ENCODE measurements at places on chromosomes 5 and 9.

GRCh38 chr5:124952079-124952478, 205.6 kb upstream of the ZNF608 start:
- peak; percentile 41 for DNase-seq
- H3K27me3 ChIP-seq: no peaks in the 10 kb centered on the region
- H3K4me3 ChIP-seq: no peak overlapping the region

- no peak overlapping the region for H3K4me3 ChIP-seq
- H3K36me3 ChIP-seq: no peaks in the 10 kb centered on the region
- no peaks in the 10 kb centered on the region for H3K27me3 ChIP-seq
- DNase-seq: peak; percentile 27
- H3K27ac ChIP-seq: no peak overlapping the region
Measured at GRCh38 chr5:154972476-154973080, 31.7 kb downstream of the MRPL22 start.

- H3K36me3 ChIP-seq: peaks cover 2% of the 10 kb centered on the region
- H3K4me1 ChIP-seq: peaks cover 9% of the 10 kb centered on the region
- H3K4me3 ChIP-seq: no peak overlapping the region
- H3K27ac ChIP-seq: no peak overlapping the region
Measured at GRCh38 chr9:79615038-79615437, 43.3 kb downstream of the TLE4 start.

- H3K4me3 ChIP-seq: no peak overlapping the region
- H3K27me3 ChIP-seq: no peaks in the 10 kb centered on the region
- peaks cover 25% of the 10 kb centered on the region for H3K4me1 ChIP-seq
- H3K36me3 ChIP-seq: peaks cover 7% of the 10 kb centered on the region
- peak overlapping the region; percentile 22 for H3K27ac ChIP-seq
Measured at GRCh38 chr5:143314659-143315058, 88.8 kb downstream of the NR3C1 start.

DNA sequence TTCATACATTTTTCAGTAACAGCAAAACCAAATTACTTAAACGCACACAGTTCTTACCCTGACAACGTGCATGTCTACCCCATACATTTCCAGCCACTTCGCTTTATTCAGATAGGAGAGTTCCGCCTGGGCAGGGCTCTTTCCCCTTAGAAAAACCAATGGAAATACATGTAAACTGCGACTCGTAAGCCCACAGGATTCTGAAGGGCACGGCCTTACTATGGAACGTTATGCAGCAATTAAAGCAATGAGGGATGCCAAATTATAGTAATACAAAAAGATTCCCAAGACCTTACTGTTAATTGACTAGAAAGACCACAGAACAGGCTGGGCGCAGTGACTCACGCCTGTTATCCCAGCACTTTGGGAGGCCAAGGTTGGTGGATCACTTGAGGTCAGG, 64.5 kb downstream of the EPB41L4B start:
- H3K4me1 ChIP-seq: peaks cover 7% of the 10 kb centered on the region
- DNase-seq: peak; percentile 36
- no peaks in the 10 kb centered on the region for H3K27me3 ChIP-seq
- H3K36me3 ChIP-seq: no peaks in the 10 kb centered on the region

DNA sequence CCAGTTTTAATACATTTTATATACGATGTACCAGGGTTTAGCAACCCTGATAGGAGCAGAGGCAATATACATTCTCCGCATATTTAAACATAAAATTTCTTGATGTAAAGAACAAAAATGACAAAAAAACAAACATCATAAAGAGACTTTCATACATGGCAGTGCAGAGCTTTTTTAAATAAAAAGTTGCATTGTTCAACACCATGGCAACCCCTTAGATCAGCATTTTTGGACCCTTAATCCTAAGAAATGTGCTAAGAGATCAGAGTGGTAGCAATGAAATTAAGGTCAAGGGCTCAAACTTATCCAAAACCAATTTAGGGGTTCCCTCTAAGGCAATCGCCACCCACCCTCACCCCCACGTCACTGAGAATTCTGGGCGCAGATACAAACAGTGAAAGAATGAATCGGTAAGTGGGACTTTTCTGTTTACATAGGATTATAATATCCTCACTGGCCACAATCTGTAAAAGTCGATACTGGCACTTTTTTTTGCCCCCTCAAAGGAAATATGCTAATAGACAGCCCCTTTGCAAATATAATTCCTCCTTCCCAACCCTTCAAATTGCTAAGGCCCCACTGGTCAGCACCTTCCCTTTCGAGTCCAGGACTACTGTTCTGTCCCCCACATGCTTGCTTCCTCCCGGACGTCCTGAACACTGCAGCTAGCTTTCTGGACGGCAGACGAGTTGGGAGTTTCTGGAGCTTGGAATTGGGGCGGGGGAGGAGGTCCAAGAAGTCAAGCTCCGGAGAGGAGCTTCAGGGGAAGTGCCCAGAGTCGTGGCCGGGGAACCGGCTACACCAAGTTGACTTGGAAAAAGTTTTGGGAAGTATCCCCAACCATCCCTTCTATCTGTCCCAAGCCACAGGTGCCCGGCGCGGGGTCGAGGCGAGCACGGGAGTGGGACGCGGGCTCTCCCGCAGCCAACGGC, 2.2 kb downstream of the GAS1 start:
- peak overlapping the region; percentile 40 for H3K27ac ChIP-seq
- peak overlapping the region; percentile 75 for H3K4me3 ChIP-seq
- peaks cover 4% of the 10 kb centered on the region for H3K27me3 ChIP-seq
- H3K4me1 ChIP-seq: no peaks in the 10 kb centered on the region

DNA sequence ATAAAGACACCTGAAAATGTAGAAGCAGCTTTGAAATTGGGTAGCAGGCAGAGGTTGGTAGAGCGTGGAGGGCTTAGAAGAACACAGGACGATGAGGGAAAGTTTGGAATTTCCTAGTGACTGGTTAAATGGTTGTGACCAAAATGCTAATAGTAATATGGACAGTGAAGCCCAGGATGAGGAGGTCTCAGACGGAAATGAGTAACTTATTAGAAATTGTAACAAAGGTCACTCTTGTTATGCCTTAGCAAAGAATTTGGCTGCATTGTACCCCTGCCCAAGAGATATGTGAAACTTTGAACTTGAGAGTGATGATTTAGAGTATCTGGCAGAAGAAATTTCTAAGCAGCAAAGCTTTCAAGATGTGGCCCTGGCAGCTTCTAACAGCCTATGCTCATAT, 382.5 kb downstream of the KCNN2 start:
- no peaks in the 10 kb centered on the region for H3K4me1 ChIP-seq
- H3K36me3 ChIP-seq: no peaks in the 10 kb centered on the region
- no peak overlapping the region for H3K27ac ChIP-seq

DNA sequence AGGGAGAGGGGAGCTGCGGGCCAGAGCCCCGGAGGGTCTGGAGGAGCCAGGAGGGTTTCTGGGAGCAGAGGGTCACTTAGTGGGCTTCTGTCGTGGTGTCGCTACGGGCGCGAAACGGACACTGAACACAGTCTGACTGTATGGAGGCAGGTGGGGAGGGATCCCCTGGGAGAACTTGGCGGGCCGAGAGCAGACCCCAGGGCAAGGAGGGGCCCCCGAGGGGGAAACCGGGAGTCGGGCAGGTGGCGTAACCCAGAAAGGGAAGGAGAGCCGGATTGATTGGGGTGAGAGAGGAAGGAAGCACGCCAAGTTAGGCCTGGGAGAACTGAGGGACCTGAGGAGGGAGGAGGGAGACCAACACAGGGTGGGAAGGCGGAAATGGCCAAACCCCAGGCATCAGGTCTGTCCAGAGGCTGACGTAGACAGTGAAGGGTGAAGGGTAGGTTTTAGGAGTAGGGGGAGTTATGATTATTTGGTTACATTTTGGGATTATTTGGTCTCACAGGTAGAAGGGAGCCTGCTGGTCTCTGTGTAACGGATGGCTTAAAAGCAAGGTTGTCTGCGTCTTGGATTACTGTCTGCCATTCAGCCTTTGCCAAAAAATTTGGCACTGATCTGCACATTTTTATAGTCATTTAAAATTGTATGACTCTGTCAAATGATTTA, 3.3 kb upstream of the MSMP start:
- no peak for DNase-seq
- H3K27me3 ChIP-seq: peaks cover 2% of the 10 kb centered on the region
- peaks cover 7% of the 10 kb centered on the region for H3K4me1 ChIP-seq
- no peak overlapping the region for H3K27ac ChIP-seq
- peak overlapping the region; percentile 53 for H3K4me3 ChIP-seq

- H3K4me1 ChIP-seq: no peaks in the 10 kb centered on the region
- no peak overlapping the region for H3K4me3 ChIP-seq
Measured at GRCh38 chr9:113349066-113349444, 286 bp upstream of the BSPRY start.

GRCh38 chr5:172185096-172185461, 2.9 kb downstream of the STK10 start:
- H3K27me3 ChIP-seq: no peaks in the 10 kb centered on the region
- peaks cover 6% of the 10 kb centered on the region for H3K4me1 ChIP-seq

DNA sequence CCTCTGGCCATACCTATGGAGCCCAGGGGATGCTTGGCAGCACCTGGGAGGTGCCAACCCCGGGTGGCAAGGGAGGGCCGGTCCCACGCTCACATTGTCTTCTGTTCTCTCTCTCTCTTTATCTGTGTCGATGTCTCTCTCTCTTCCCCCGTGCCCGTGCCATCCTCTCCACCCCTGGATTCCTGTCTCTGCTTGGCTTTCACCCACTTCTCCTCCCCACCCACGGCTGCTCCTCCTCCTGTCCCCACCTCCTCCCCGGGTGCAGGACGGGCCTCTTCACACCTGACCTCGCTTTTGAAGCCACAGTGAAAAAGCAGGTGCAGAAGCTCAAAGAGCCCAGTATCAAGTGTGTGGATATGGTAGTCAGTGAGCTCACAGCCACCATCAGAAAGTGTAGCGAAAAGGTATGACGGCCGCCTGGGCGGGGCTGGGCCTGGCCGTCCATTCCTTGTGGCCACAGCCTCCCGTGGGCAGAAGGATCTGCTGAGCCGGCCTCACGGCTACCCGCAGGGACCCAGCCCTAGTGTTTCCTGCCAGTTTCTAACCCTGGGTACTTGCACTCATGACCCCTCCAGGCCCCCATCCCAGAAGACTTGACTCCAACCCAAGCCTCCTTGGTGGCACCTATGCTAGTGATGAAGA, 22.7 kb downstream of the DNM1 start:
- no peaks in the 10 kb centered on the region for H3K36me3 ChIP-seq
- no peak for DNase-seq
- H3K4me3 ChIP-seq: no peak overlapping the region

GRCh38 chr5:92092239-92092638, 709.1 kb upstream of the ARRDC3 start:
- no peaks in the 10 kb centered on the region for H3K4me1 ChIP-seq
- no peak overlapping the region for H3K4me3 ChIP-seq
- H3K36me3 ChIP-seq: no peaks in the 10 kb centered on the region
- no peaks in the 10 kb centered on the region for H3K27me3 ChIP-seq
- no peak overlapping the region for H3K27ac ChIP-seq

GRCh38 chr5:100889165-100889743, 13.8 kb downstream of the ST8SIA4 start:
- no peaks in the 10 kb centered on the region for H3K4me1 ChIP-seq
- H3K4me3 ChIP-seq: peak overlapping the region; percentile 52
- H3K27ac ChIP-seq: no peak overlapping the region
- DNase-seq: no peak

- no peaks in the 10 kb centered on the region for H3K36me3 ChIP-seq
- DNase-seq: no peak
- H3K27me3 ChIP-seq: no peaks in the 10 kb centered on the region
- no peak overlapping the region for H3K27ac ChIP-seq
- H3K4me1 ChIP-seq: no peaks in the 10 kb centered on the region
Measured at GRCh38 chr5:160293901-160294561, 18.3 kb downstream of the CCNJL start.

GRCh38 chr5:1926071-1926440, 43.3 kb upstream of the IRX4 start:
- no peak for DNase-seq
- peaks cover 4% of the 10 kb centered on the region for H3K27me3 ChIP-seq
- H3K36me3 ChIP-seq: no peaks in the 10 kb centered on the region
- H3K4me1 ChIP-seq: no peaks in the 10 kb centered on the region
- no peak overlapping the region for H3K4me3 ChIP-seq
- H3K27ac ChIP-seq: no peak overlapping the region

- no peaks in the 10 kb centered on the region for H3K27me3 ChIP-seq
- no peaks in the 10 kb centered on the region for H3K36me3 ChIP-seq
- H3K4me3 ChIP-seq: no peak overlapping the region
- no peaks in the 10 kb centered on the region for H3K4me1 ChIP-seq
- no peak overlapping the region for H3K27ac ChIP-seq
Measured at GRCh38 chr5:33415811-33416354, 24.9 kb upstream of the TARS1 start.

DNA sequence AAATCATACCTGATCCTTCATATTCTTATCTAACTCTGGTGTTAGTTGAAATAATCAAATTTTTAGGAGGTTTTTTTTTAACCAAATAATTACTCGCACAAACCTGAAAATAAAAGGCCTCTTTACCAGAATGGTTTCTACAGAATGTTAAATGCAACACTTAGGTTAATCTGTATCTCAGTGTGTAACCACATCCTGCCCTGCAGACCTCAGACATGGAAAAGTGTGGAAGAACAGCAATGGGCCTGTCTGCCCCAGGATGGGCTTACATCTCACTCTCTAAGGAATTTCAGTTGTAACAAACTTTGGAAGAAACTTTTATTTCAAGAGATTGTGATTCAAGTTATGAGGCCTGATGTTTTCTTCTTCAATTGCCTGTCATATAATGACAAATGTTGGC, 32.5 kb upstream of the MIER3 start:
- H3K4me3 ChIP-seq: no peak overlapping the region
- no peaks in the 10 kb centered on the region for H3K36me3 ChIP-seq
- no peak for DNase-seq
- H3K27ac ChIP-seq: no peak overlapping the region

- no peak overlapping the region for H3K27ac ChIP-seq
- no peaks in the 10 kb centered on the region for H3K36me3 ChIP-seq
- DNase-seq: no peak
Measured at GRCh38 chr5:125491986-125492492, 745.6 kb upstream of the ZNF608 start.

GRCh38 chr9:125522328-125522725, 184.7 kb downstream of the MAPKAP1 start:
- no peaks in the 10 kb centered on the region for H3K27me3 ChIP-seq
- H3K4me3 ChIP-seq: no peak overlapping the region
- H3K27ac ChIP-seq: peak overlapping the region; percentile 92
- no peaks in the 10 kb centered on the region for H3K36me3 ChIP-seq
- peaks cover 21% of the 10 kb centered on the region for H3K4me1 ChIP-seq

DNA sequence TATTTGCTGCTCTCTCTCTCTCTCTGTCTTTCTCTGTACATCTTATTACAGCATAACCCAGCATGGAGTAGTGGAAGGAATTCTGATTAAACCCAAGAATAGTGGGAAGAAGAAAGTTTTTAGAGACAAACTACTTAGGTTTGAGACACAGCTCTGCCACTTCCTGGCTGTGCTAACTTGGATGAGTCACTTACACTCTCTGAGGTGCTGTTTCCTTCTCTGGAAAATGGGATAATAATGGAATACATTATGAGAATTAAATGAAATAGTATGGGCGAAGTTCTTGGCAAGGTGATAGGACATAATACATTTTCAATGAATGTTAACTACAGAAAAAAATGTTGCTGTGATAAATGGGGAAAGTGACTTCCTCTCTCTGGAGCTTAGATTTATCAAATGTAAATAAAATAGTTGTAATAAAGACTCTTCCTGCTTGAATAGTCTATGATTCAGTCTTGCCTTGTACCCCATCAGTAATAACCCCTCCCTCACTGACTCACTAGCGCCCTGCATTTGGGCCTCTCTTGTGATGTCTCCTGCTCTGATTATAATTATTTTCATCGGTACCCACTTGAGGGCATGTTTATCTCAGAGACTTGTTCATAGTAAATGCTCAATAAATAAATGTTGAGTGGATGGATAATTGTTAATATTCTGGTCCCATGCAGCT, 27.6 kb downstream of the KIF4B start:
- no peak for DNase-seq
- no peak overlapping the region for H3K4me3 ChIP-seq
- no peak overlapping the region for H3K27ac ChIP-seq
- no peaks in the 10 kb centered on the region for H3K4me1 ChIP-seq
- no peaks in the 10 kb centered on the region for H3K36me3 ChIP-seq
